AG20443 (cell line): ENCODE measurements at places on chromosomes 3 and 15.

- DNase-seq: peak; percentile 17
These were observed 64.3 kb downstream of the LEO1 start for GRCh38 chr15:51907136-51907862.

DNA sequence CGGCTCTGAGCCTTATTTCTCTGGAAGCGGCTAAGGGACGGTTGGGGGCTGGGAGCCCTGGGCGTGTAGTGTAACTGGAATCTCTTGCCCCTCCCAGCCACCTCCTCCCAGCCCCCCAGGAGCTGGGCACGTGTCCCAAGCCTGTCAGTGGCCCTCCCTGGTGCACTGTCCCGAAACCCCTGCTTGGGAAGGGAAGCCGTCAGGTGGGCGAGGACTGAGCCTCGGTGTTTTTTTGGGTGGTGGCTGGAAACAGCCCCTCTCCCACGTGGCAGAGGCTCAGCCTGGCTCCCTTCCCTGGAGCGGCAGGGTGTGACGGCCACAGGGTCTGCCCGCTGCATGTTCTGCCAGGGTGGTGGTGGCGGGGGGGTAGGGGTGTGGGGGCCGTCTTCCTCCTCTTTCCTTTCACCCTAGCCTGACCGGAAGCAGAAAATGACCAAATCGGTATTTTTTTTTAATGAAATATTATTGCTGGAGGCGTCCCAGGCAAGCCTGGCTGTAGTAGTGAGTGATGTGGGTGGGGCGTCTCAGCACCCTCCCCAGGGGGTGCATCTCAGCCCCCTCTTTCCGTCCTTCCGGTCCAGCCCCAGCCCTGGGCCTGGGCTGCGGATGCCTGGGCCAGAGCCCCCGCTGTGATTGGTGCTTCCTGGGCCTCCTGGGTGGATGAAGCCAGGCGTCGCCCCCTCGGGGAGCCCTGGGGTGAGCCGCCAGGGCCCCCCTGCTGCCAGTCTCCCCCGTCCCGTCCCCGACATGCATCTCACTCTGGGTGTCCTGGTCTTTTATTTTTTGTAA, 58.8 kb upstream of the GOLGA8A start:
- peak; percentile 8 for DNase-seq

GRCh38 chr3:66492672-66493071, 8.2 kb downstream of the LRIG1 start:
- DNase-seq: no peak

DNA sequence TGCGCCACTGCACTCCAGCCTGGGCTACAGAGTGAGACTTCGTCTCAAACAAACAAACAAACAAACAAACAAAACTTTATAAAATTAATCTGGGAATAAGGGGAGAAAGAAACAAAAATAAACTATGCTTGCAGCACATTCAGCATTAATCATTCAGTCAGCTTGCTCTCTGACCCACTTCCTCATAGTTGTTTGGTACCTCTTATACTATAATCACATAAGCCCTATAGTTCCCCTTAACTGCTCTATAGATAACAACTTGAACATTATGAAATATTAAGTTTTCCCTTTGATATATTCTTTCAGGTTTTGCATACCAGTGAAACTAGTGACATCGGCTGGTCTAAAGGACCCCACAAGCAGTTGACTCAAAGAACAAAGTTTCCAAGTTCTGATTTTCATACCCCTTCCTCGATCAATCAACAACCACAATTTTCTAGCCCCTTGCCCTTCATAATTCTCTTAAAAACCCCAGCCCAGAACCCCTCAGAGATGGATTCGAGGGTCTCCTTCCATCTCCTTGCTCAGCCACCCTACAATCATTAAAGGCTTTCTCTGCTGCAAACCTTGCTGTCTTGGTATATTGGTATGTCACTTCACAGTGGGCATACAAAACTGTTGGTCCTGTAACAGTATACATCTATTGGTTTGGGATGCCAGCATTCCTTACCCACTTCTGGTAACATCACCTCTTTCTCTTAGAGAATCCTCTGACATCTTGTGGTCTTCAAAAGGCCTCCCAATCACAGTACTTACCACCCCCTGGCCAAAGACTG, 26.4 kb downstream of the BCL2L10 start:
- DNase-seq: no peak

DNA sequence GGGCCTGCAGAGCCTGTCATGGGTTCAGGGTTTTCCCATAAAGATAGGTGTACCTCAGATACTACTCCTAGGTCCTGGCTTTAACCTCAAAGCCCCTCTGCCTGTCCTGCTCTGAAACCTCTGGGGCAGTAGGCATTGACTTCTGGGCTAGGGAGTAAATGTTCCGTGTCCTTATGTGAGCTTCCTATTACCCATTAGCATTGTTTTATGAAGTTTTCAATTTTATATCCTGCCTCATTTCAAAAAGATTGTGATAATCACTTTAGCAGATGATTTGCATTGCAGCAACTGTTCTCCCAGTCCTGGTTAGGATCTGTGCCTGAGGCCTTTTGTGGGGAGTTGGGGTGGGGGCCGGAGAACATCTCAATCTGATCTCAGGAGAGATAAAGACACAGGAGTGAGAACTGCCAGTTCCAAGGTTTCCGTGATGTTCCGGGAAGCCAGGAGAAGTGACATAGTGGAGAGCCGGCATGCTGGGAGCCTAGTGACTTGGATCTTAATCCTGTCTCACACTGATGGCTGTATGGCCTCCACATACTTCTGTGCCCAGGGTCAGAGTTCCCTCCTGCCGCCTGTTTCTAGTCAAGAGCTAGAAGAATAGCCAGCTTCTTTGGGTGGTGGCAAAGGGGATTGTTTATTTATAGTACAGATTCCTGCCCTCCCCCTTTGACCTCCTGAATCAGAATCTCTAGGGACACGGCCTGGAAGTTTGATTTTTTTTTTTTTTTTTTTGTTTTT, 10.6 kb downstream of the TPM1 start:
- DNase-seq: no peak

DNA sequence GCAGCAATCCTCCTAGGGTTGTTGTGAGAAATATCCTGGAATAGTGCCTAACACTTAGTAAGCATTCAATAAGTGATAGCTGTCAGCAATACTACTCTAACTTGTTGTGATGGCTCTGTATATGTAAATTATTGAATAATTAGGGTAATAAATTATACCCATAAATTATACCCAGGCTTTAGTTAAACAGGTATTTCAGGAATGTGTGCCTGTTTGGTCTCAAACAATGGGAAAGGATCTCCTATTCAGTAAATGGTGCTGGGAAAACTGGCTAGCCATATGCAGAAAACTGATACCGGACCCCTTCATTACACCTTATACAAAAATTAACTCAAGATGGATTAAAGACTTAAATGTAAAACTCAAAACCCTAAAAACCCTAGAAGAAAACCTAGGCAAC, 14.8 kb upstream of the ARNT2 start:
- DNase-seq: no peak

GRCh38 chr3:77467702-77468625, 428.1 kb downstream of the ROBO2 start:
- DNase-seq: no peak
